ENCODE measurements at places on chromosomes 5 and 9.

- DNase-seq, result no peak
These were observed 207.3 kb downstream of the CD180 start for GRCh38 chr5:66989286-66989685.

DNA sequence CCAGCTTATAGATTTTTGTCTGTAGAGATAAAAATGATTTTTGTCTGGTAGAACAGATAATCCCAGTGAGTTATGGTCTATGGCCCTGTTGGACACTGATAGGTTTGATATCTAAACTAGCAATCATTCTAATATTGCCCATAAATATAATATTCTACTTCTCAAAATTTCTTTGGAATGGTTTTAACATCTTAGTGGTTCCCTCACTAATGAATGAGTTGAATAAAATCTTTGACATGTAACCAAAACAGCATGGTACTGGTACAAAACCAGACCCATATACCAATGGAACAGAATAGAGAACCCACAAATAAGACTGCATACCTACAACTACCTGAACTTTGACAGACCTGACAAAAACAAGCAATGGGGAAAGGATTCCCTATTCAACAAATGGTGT, 219.7 kb downstream of the SEC61B start:
- no peak for DNase-seq

DNA sequence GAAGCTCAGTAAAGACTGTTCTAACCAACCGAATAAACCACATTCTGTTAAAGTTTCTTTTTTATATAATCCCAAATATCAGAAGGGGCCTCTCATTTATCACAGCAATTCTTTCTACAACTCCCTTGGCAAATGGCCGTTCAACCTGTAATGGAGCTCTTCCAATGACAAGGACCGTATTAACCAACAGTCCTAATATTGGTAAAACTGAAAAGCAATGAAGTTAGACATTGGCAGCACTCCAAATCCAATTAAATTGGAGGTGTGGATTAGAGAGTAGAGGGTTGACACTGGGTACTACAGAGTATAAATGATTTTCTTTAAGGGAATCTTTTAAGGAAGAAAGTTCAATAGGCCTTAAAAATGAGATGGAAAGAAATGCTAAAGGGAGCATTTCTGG, 842 bp downstream of the TMED7 start:
- no peak for DNase-seq

DNA sequence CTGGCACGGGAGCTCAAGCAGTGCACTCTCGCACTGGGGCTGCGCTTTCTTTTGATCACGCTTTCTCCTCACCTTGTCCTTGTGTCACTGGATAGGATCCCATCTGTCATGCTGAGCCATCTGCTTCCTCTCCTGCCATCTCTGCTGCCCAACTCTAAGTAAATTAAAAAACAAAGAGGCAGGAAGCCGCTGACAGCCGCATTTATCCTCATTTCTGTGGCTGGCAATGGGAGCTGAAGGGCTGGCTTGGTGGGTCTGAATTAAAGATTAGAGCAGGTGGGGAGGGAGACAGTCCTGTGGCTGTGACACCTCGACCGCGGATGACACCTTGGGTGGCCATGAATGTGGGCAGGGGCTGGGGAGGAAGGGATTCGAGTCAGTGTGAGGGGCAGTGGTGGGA, 159.2 kb upstream of the ALDH1B1 start:
- no peak for DNase-seq

- no peak for DNase-seq
These were observed 10.1 kb upstream of the MARVELD2 start for GRCh38 chr5:69404659-69405330.

GRCh38 chr5:179422213-179422855, 77.1 kb upstream of the ADAMTS2 start:
- no peak for DNase-seq

- DNase-seq, result no peak
These were observed 829.0 kb downstream of the DNAH5 start for GRCh38 chr5:13115476-13115875.

DNA sequence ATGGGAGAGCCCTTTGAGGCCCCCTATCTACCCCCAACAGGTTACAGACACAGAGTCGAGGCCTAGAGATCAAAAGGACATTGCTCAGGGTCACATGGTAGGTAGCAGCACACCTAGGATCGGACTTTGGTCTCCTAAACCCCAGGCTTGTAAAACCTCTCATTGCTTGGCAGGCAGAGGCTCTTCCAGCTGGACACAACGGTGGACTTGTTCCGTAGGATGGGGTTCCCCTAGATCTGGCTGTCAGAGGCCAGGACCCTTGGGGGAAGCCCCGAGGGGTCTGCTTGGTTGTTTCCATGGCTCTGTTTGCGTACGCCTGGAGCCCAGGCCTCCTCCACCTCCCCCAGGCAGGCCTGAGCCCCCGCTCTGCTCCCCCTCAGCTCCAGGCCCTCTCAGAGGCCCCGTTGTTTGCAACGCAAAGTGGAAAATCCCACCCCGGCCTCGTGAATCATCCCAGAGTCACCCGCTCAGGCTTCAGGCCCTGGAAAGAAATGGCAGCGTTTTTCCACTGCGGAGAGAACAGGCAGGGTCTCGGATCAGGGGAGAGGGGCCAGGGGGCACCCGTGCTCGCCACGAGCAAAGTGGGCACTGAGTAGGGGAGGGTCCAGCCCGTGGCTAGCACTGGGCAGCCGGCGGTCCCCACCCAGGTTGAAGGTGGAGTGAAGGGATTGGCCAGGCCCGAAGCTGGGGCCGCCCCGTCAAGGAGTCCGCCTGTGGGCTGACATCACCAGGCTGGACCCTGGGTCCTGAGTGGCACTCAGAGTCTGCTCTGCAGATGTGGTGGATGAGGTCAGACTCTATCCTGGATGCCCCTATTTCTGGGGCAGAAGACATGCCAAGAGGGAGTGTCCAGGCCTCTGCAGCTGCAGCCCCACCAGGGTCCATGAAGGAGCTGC, 19.8 kb downstream of the COL27A1 start:
- no peak for DNase-seq

DNA sequence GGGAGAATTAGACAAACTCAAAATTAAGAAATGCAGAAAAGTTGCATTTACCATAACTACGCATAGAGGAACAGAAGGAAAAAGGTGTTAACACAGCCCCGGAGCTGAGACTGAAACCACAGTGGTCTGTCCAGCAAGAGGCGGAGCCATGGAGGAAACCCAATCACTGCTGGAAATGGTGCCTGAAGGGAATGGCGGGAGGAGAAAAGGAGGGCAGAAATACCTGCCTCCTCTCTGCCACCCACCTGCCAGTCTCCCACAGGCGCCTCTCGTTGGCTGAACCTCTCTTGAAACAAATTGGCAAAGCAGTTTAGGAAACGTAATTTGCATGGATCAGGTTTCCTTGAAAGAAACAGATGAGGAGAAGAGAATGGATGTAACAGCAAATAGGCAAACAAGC, 9.7 kb upstream of the PRKACG start:
- no peak for DNase-seq

GRCh38 chr5:103208460-103208859, 50.1 kb upstream of the MACIR start:
- DNase-seq, result no peak

- DNase-seq, result no peak
These were observed 39.5 kb upstream of the MAMDC2 start for GRCh38 chr9:70003901-70004714.

- DNase-seq, result no peak
These were observed 530.4 kb upstream of the CDH9 start for GRCh38 chr5:27568811-27569210.

DNA sequence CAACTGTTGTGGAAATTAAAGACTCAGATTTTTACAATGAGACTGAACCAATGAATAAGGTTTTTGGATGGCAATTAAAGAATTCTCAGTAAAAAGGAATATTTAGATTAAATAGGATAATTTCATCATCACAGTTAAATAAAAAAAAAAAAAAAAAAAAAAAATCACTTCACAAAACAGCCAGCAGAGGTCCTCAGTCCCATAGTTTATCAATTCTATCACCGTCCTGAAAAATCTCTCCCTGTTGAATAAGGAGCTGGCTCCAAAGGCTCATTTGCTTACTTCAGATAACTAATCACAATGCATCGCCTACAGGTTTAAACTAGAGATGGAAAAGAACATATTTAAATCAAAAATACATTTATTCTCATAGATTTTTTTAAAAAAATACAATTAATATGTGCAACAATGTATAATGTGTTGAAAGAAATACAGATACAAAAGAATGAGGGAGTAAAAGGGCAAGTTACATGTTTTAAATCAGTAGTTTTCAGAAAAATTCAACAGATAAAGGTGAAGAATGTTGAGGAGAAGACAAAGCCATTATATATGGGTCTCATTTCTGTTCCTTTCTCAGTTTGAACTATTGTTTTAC, 175.8 kb upstream of the CHD1 start:
- no peak for DNase-seq

GRCh38 chr5:97165726-97166125, 17.3 kb downstream of the RIOK2 start:
- DNase-seq, result no peak

DNA sequence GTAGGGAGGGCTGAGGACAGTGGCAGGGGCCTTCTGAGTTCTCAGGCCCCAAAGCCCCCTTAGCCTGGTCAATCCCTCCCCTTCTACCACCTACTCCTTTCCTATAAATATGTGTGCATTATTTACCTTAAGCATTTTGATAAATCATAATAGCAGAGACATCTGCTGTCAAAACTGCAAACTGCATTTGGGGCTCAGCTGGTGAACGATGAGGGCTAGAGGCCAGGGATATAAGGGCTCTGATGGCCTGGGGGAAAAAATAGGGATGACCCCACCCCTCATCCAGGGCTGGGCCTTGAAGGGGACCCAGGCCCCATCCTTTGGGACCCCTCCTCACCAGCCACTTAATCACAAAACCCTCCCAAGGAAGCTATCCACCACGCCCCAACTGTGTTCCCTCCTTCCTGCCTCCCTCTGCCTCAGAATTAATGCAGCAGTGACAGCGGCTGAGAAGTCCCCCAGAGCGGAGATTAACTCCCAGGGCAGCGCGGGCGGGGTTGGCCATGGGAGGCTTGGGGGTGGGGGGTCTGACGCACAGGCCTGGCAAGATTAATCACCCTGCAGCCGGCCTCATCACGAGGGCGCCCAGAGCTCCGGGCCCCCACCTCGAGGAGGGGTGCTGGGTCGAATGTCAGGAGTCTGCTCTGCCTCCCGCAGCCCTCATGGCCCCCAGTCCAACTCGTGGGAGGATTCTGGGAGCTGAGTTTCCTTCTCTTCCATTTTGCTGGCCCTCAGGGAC, 42.1 kb downstream of the CXXC5 start:
- no peak for DNase-seq

- DNase-seq, result no peak
These were observed 3.3 kb downstream of the CCT5 start for GRCh38 chr5:10253390-10253789.

DNA sequence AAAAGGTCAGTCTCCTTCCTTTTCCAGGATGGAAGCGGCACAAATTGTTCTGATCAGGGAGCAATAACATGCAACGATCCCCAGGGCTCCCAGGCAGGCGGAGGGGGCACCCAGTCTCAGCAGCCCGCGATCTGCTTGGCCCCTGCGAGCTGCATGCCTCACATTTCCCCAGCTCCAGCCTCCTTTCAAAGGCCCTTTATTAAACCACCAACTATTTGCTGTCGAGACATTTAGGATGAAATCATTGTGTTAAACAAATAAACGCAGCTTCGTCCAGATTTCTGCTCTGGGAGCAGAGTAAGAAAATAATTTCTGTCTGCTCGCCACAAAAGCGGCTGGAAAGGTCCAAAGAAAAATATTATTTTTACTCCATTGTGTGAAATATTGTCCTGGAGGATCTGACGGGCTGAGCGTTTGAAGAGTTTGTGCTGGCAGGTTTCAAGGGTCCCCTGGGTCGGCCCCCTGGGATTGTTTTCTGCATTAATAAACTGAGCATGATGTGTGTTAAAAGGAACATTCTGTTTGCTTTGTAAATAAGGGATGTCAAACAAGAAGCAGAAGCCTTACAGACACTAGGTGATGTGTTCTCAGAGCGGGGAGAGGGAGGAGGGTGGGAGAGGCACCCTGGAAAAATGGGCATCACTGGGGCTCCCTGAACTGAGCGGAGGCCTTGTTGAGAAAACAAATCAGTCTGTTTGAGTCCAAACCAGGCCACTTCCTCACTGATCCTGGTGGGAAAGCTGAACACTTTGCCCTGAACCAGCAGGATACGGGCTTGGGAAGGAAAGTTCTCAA, 110.1 kb downstream of the FOXD1 start:
- no peak for DNase-seq

DNA sequence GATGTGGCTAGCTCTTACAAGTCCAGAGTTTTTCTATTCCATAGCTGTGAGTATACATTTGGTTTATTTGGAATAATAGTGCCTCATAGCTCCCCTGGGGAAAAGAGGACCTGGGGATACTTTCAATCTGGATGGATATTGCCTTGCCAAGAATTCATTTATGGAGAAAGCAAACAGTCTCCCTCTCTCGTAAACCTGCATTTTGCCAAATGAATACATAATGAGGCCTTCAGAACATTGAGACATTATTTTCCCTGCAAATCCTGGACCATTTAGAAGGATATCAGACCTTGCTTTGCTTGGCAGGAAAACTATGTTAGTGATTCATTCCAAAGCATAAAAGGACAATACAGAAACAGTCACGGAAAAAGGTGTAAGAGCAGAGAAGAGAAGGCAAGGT, 569.6 kb upstream of the BRINP1 start:
- no peak for DNase-seq

GRCh38 chr9:35114840-35115628, 628 bp downstream of the ATOSB start:
- DNase-seq, result no peak

DNA sequence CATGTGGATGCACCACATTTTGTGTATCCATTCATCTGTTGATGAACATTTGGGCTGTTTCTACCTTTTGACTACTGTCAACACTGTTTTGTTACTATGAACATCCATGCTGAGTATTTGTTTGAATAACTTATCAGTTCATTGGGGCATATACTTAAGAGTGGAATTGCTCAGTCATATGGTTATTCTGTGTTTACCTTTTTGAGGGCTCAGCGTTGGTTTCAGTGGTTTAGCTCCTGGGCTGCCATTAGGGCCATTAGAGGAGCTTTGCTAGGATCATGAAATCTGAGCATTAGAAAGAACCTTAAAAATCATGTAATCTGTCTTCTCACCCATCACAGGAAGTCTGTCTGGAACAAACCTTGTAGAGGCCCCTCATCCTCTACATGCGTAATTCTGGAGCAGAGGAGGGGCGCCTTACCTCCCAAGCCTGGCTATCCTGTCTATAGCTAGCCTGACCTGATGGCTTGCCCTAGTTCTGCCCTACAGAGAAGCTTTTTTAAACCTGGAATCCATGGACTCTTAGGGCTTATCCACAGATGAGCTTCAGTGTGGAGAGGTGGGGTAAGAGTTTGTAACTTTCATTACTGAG, 92.9 kb downstream of the PDZD2 start:
- no peak for DNase-seq

- DNase-seq, result no peak
These were observed 277.3 kb downstream of the FSTL4 start for GRCh38 chr5:133334796-133335639.

DNA sequence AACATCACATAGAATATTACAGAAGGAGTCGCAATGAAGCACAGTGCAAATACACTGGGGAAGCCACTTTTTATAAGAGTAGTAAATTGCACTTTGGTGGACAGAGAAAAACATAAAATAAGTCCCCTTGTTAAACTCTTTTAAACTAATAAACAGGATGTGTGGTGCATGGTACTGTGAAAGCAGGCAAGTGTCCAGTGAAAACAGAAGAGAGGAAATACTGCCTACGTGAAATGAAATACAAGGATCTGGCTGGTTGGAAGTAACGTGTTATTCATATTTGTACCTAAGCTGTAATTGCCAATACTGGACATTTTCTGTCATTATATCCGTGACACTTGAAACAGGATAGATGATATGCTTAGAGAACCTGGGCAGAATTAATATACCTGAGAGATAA, 191.9 kb upstream of the SLC27A6 start:
- DNase-seq, result no peak
